ENCODE measurements at places on chromosomes 2 and 18.

- no peak for DNase-seq
Measured at GRCh38 chr2:96103187-96103601, 13.2 kb downstream of the ADRA2B start.

DNA sequence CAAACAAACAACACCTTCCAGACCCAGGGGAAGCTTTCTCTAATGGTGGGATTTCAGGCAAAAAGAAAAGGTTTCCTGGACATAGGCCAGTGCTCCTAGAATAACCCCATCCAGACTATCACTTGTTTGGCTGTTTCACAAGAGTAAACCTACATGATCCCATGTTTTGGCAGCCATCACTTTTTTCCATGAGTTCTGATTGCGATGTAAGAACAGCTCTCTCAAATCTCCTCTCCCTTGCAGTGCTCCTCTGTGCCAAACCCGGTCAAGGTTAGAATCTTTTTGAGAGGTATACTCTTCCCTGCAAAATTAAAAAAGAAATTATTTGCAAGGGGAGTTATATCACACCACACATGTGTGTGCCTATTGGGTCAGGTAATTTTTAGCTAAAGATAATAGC lies 11.9 kb downstream of the GRP start:
- DNase-seq: no peak

DNA sequence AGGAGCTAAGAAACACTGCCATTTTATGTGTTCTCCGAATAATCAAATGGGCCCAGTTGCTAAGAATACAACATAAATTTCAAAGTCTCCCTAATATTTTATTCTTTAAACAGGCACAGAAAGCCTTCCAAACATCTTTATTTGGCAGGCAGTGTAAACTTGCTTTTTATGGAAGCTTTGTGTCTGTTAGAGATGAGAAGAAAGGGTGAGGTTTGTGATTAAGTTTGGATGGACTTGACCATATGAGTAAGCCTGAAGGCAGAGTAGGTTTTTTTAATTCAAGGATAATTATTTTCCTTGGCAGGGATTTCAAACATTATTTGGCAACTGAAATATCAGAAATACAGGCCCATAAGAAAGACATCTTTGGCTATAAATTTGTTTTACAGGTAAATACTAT lies 62.9 kb downstream of the COX7A2L start:
- DNase-seq: no peak

- DNase-seq: no peak
Measured at GRCh38 chr2:61356261-61356957, 114.5 kb downstream of the USP34 start.

DNA sequence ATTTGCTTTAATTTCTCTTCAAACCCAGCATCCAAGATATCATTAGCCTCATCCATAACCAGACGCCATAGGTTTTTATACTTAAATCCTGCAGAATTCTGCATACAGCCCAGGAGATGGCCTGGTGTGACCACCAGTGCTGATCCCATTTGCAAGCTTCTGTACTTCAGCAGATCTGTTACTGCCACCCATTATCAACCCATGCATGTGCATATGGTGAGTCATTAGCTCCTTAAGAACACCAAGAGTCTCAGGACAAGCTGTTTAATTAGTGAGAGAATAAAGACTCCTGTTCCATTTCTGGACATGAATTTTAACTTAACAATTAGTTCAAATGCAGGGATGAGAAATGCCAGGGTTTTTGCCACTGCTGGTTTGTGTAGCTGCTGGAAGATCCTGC lies 110.7 kb upstream of the TANK start:
- no peak for DNase-seq

- no peak for DNase-seq
Measured at GRCh38 chr2:172962824-172963223, 112.8 kb upstream of the MAP3K20 start.

DNA sequence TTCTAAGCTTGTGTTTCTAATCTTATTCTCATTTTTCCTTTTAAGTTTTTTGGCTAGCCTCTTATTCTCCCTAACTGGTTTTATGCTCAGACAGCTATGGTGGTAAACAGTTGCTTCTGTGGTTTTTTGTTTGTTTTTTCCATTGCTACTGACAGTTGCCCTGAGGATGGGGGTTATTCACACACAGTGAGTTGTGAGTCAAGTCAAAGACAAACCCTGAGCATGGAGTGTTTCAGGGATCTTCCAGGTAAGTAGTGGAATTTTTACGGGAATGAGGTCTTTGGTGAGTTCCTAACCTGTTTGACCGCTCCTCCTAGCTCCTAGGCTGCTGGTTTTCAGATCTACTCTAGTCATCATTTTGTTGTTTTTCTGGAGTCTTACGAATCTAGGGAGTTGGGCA lies 162.8 kb downstream of the ZNF407 start:
- DNase-seq: no peak

- DNase-seq: no peak
Measured at GRCh38 chr2:181161615-181162014, 181.2 kb downstream of the UBE2E3 start.

GRCh38 chr18:7748251-7749007 lies 181.3 kb downstream of the PTPRM start:
- DNase-seq: no peak

GRCh38 chr2:134167015-134167414 lies 86.9 kb upstream of the MGAT5 start:
- no peak for DNase-seq

- DNase-seq: no peak
Measured at GRCh38 chr2:62474176-62474575, 31.8 kb downstream of the TMEM17 start.

Data from NCI-H345 (cell line).